Activated effector memory CD4-positive, alpha-beta T cell treated with Interleukin-2 at 50 U/mL for 16 hours (primary cell): ENCODE measurements at places on chromosomes 16 and 17.

DNA sequence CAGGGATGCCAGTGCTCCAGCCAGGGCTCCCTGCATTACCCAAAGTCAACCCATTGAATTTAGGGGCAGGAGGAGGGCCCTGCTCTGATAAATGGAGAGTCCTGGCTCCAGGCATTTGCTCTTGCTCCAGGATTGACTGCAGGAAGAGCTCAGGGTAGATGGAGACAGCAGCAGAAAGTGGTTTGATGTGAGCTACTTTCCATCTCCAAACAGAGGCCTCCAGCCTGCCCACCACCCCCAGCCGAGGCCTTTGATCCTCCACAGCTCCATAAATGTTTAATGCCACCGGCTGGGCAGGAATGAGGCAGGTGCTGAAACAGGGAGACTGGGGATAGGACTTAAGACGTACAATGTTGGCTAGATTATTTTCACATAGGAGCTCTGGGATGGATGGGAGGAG is 4.3 kb upstream of the SEZ6 start:
- no peak for DNase-seq

GRCh38 chr17:45936610-45937009 is 42.3 kb downstream of the MAPT start:
- no peak for DNase-seq

GRCh38 chr16:5944971-5945370 is 847.4 kb upstream of the EEF2KMT start:
- no peak for DNase-seq

GRCh38 chr16:24491731-24492130 is 47.6 kb upstream of the RBBP6 start:
- DNase-seq: no peak

DNA sequence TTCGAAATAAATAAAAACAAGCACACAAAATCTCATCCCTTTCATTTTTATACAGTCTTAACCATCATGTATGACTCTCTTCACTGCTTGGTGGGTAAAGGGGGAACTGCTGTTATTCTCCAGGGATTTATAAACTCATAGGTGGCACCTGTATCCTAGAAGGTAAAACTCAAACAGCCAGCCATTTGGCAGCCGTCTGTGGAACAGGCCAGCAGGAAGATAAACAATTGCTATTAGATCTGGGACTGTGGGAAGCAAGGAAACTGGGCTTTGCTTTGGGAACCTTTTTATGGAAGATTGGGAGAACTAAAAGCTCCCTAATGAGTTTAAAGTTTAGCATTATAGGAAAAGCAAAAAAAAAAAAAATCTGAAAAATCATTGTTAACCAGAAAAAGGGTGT is 126.0 kb downstream of the TANGO6 start:
- DNase-seq: no peak

DNA sequence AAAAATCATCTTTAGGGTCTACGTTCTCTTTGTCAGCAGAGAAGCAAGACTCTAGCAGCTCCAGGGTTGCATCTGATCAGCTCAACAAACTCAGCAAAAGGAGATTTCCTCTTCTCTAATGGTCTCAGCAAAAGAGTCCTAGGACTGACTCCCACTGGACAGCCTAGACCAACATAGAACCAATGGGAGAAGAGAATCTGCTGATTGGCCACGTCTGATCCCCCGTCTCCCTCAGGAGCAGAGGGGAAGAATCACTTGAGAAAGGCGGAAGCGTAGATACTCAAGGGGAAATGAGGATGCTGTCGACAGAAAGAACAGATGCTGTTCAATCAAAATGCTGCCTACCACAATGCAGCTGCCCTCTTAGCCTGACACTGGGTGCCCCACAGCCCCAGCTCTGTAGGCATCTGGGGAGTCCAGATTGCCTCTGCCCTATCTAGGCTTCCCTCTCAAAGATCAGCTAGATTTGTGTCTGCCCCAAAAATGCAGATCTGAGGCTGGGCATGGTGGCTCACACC is 31.5 kb upstream of the EMP2 start:
- no peak for DNase-seq

GRCh38 chr16:89958068-89958467 is 9.5 kb downstream of the DEF8 start:
- DNase-seq: no peak

DNA sequence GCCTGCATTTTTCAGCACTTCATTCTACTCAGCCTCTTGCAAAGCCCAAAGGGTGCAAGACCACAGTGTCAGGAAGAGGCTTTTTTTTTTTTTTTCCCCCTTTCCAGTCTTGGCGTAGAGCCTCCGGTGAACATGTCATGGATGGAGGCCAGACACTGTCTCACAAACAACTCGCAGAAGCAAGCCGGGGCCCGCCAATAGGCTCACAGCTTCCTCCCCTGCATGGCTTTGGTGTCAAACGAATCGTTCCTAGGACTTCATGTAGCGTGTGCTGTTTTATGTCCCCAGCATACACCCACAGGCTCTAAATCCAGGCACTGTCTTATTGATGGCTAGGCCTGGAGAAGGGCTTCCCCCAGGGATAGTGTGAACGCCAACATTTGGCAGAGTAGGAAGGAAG is 457.7 kb upstream of the MAF start:
- DNase-seq: no peak

- DNase-seq: no peak
Measured at GRCh38 chr16:11144122-11144521, 111.9 kb downstream of the SOCS1 start.

- no peak for DNase-seq
Measured at GRCh38 chr16:721765-722540, 1.0 kb downstream of the ANTKMT start.

DNA sequence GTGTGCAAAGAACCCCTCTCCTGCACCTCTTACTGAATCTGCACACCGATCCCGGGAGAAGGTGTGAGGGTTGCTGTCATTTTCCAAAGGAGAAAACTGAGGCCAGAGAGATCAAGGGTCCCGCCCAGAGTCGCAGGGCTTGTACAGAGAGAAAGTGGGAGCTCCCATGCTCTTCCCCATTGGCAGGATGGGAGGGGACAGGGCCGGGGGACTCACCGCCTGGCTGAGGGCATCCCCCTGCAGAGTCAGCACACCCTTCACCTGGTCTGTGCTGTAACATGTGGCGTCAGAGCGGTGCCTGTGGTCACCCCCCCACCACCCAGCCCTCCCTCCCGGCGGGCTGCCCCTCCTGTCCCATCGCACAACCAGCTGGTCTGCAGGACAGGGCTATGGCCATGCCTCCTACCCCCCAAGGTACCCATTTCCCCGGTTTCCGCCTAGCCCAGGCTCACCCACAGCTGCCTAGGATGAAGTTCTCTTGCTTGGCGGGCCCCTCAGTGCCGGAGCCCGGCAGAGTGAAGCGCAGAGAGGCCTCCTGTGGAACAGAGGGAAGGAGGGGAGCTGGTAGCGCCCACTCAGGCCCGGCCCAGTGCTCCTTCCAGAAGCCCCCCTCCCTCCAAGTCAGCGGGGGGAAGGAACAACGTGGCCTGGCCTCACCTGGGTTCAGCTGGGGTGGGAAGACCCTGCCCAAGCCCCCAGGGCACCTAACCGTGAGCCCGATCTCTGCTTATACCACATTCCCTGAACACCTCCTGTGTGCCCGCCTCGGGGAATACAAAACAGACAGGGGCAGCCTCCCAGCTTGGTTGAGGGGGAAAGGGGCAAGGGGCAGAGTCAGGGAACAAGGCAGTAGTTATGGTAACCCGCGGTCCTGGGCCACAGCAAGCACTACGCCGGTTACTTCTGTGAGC is 1.1 kb downstream of the ROGDI start:
- no peak for DNase-seq

DNA sequence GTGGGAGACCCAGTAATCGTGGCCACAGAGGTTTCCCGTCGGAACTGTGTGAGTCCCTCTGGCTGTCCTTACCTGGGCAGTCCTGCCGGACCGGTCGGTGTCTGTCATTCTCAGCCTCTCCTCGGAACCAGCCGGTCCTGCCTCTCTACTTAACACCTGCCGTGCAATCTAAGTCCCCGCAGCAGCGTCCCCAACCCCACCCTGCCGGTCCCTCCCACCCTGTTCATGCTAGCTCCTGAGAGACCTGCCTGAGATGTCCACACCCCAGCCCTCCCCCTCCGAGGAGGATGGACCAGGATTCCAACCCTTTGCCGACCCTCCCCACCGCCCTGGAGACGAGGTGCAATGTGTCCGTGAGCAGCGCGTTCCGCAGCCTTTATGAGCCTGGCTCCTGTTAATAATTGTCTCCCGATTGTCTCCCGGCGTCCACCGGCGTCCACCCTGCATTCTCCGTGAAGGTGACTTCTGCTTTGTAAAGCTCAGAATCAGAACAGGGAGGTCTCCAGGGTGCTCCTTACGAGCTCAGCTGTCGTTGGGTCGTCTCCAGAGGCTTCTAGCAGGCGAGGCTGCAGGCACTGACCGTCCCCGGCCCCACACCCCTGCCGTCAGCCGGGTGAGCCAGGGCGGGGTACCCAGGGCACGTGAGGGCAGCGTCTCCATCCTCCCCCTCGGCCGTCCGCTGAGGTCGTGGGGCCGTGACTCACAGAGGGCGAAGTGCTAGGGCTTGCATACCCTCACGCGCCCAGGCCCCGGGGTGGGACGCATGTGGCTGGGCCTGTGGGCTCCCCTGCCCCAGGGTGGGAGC is 10.1 kb downstream of the METRNL start:
- no peak for DNase-seq

- DNase-seq: no peak
Measured at GRCh38 chr16:74045513-74045912, 251.1 kb upstream of the PSMD7 start.

DNA sequence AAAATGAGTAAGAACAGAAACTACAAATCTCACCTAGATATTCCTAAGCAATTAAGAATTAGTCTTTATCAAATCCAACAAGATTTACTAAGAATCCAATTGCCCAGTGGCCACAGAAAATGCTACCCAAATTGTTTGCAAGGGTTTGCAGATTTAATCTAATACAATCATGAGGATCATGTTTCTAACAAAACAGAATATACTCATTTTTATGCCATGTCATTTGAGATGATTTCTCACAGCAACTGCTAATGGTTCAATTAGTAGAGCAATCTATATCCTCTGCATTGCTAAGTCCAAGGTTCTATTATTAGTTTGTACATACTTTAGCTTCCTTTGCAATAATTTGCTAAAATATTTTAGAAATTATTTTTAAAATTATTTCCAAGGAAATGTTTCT is 41.2 kb downstream of the HELZ start:
- DNase-seq: no peak

DNA sequence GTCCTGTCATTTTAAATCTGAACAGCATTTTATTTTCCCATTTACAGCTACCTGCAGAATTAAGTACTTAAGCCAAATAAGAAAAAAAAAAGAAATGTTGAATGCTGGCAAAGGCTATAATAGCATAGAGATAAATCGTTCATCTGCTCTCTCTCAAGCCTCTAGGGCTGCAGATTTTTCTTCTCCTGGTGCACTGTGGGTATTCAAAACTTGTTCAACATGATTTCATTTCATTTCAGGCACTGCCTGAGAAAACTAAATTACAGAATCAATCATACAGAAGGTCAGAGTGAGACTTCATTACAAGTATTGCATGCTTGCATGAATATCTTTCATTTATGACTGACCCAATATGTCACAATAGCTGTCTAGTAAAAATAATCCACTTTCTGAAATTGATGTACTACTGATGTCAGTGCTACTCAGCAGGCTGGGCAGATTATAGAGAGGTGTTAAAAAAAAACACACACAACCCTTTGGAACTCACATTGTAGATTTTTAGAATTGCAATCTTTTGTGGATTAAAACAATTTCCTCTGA is 86.2 kb downstream of the TOX3 start:
- no peak for DNase-seq

DNA sequence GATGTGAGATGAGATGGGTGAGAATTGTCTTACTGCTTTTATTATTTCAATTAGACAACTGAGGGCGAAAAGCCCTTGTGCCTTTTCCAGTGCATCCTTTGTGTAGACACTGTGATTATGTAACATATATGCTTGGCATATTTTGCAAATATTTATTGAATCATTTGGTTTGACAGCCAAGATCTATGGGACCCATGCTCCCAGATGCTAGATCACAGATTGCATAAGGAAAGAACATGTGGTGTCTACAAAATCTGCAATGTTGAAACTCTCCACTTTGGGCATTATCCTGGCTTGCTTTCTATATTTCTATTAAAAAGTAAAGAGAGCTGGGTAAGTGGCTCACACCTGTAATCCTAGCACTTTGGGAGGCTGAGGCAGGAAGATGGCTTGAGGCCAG is 4.8 kb upstream of the COG1 start:
- no peak for DNase-seq

- no peak for DNase-seq
Measured at GRCh38 chr17:81402530-81402941, 7.3 kb downstream of the BAHCC1 start.

GRCh38 chr16:85916141-85916890 is 17.4 kb downstream of the IRF8 start:
- no peak for DNase-seq

- no peak for DNase-seq
Measured at GRCh38 chr17:49965524-49965909, 3.5 kb upstream of the DLX4 start.

- no peak for DNase-seq
Measured at GRCh38 chr16:638034-638543, 2.0 kb upstream of the METTL26 start.
